ENCODE measurements at places on chromosomes 4 and X. TPM values are rescaled to one million over a fixed set of nuclear protein-coding genes. Genes with fewer than 3 reads are reported as not detected.

The CEP44 gene
- total RNA-seq, result 8.2 TPM

The PTPN13 gene
- total RNA-seq, result 56.0 TPM

The COL4A6 gene
- 0.16 TPM for total RNA-seq

The CCSER1 gene
- total RNA-seq, result not detected

The CXCL5 gene
- total RNA-seq, result not detected

The GYPA gene
- total RNA-seq, result not detected

- peak; percentile 61 for DNase-seq
Measured at GRCh38 chrX:130339408-130340222, at the start of gene SLC25A14. Gene SLC25A14, plus strand, starts transcription at chrX:130339919. Its CDS starts 360 bp downstream, at chrX:130340279.

DNA sequence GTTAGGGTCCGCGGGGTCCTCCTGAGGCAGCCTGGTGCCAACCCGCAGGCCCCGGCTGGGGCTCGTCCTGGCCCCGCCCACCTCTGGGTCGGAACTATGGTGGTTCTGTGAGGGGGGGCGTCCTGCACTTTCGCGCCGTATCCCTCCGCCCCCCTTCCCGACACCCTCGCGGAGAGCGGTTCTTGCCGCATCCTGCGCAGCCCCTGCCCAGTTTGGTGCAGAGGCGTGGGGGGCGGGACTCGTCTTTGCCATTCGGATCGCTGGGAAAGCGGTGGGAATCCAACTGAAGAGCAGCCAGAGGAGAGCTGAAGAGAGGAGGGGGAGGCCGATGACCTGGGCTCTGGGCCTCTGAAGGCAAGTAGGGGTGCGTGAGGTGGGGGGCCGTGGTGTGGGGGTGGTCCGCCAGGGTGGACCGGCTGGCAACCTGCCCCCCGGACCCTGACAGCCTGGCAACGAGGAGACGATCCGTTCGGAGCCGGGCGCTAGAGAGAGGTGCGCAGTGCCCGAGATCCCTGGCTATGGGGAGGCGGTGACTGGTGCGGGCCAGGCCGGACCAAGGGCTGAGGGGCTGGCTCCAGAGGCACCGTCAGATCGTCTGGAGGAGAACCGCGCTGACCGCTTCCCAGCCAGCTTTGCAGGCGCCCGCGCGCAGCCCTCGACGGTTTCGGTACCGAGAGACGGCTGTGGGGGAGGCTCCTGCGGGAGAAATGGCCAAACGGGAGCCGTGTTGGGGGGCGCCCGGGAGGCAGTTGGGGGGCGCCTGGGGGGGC is at the start of gene GPRASP1:
Gene GPRASP1, plus strand, starts transcription at position 242 of the 770 bp plus-strand sequence. CDS start 2,431 bp downstream, outside the sequence.
- peak; percentile 1 for DNase-seq

DNA sequence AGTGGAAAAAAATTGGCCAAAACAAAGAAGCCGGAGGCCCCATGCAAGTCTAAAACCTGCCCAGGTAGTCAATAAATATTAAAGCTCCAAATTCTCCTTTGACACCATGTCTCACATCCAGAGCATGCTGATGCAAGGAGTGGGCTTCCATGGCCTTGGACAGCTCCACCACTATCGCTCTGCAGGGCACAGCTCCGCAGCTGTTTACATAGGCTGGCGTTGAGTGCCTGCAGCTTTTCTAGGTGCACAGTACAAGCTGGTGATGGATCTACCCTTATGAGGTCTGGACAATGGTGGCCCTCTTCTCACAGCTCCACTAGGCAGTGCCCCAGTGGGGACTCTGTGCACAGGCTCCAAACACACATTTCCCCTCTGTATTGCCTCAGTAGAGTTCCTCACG is 84.2 kb upstream of the LANCL3 start:
- no peak for DNase-seq

- peak; percentile 69 for DNase-seq
Measured at GRCh38 chr4:98642991-98643426, 15.4 kb downstream of the TSPAN5 start.

GRCh38 chrX:44261286-44261685 is 82.2 kb downstream of the EFHC2 start:
- DNase-seq, result no peak

GRCh38 chr4:164551713-164552040 is 202.3 kb upstream of the SMIM31 start:
- DNase-seq, result no peak

DNA sequence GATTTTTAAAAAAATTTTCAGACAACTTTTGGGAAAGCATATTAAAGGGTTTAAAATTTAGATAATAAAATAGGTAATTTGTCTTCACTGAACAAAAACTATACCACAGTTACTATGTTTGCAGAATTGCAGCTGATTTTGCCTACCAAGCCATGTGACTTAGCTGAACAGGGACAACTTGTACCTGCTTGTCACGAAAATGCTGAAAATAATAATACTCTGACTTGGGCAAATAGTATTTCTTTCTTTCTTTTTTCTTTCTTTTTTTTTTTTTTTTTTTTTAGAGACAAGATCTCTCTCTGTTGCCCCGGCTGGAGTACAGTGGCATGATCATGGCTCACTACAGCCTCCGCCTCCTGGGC is 225.2 kb upstream of the PPP1R2C start:
- DNase-seq, result no peak

DNA sequence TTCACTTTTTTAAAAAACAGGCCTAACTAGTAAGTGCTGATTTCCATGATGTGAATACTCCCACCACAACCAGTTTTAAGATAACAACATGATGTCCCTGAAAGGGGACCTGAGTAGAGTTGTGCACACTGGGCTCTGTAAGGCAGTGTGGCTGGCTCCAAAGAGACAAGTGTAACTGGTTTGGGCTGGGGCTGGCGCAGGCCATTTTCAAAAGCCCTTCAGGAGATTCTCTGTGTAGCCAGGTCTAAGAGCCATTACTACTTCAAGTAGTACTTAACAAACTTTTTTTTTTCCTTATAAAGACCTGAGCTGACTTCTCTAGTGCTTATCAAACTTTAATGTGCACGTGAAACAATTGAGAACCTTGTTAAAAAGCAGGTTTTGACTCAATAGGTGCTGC is 4.3 kb downstream of the QRFPR start:
- DNase-seq, result no peak

DNA sequence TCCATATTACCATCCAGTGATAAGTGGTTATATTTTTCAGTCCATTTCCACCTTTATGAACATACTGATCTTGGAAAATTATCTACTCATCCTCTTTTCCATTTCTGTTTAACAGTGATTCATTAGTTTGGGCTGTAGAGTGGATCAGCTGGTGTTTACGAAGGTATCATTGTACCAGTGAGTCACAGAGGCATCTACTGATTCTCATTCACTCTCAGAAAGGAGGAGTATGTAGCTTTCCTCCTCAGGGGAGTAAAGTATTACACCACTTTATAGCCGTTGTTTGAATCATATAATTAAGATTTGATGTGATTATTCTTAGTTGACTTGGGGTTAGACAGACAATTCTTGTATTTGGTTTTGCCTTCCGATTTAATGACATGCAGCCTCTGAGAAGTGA is 74.7 kb downstream of the GALNT7 start:
- DNase-seq, result peak; percentile 69

GRCh38 chrX:97416461-97416860 is 532.8 kb downstream of the RPA4 start:
- no peak for DNase-seq

DNA sequence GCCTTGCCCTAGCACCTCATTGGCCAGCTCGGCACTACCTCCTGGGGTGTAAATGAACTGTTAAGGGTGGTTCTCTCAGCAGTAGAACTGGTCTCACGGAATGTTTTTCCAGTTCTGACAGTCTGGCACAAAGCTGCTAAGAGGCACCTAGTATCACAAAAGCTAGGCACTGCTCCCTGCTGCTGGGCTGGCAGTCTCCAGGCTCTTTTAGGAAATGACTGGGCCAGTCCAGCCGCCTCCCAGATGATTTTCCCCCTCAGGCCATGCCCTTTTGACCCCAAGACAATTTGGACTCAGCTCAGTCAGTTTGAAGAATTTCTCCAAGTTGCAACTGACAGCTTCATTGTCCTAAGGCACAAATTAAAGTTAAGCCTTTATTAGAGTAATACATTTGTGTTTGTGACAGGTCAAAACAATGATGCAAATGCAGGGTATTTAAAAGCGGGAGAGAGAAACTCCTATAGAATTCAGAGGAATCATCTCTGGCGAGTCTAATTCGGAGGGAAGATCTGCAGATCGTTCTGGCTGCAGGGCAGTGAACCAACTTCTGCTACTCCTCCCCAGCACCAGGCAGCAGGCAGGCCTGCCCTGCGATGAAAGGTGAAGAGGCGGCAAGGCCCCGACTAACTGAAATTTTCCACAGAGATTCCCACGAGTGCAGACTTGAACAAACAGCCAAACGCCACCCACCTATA is 7.9 kb downstream of the FRMD7 start:
- DNase-seq, result no peak

DNA sequence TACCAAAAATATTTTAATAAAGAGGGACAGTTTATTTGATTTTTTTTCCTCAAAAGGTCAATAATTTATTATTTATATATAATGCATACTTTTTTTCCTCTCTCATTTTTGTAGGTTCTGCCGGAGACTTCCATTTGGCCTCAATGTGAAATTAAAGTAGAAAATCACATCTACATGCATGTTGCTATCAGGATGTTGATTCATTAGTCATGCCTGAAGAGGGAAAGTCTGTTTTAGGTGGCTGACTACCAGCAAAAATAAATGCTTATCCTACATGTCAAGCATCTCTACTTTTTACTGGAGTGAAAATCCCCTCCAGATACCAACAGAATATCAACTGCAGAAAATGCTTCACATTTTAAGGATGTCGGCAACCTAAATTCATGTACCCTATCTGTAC is 41.5 kb downstream of the KIAA0232 start:
- DNase-seq, result no peak

GRCh38 chrX:124230655-124231450 is 101.6 kb upstream of the TEX13D start:
- DNase-seq, result no peak

- no peak for DNase-seq
Measured at GRCh38 chr4:181181331-181181730, 1061.9 kb upstream of the TENM3 start.

All from HFFc6 (cell line).